Common myeloid progenitor, CD34-positive (primary cell): ENCODE measurements at places on chromosomes 3 and 15.

- DNase-seq, result no peak
These were observed 936 bp downstream of the KIF7 start for GRCh38 chr15:89654301-89654761.

DNA sequence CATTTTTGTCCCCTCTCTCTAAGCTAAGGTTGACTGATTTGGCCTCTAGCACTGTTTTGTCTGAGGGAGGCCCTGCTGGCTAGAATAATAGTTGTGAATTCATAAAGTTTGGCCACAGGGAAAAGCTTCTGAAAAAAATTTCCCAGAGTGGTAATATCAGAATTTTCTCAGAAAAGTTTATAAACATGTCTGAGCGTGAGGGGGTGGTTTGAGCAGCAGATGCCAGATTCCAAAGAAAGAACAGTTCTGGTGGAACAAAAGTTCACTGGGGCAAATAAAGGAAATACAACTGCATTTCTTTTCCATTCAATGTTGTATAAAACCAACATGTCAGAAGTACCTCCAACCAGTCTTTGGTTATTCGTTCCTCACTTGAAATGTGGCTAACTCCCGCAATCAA lies 61.2 kb downstream of the CLDN1 start:
- DNase-seq, result no peak

GRCh38 chr3:73762855-73763254 lies 138.1 kb upstream of the PDZRN3 start:
- no peak for DNase-seq

DNA sequence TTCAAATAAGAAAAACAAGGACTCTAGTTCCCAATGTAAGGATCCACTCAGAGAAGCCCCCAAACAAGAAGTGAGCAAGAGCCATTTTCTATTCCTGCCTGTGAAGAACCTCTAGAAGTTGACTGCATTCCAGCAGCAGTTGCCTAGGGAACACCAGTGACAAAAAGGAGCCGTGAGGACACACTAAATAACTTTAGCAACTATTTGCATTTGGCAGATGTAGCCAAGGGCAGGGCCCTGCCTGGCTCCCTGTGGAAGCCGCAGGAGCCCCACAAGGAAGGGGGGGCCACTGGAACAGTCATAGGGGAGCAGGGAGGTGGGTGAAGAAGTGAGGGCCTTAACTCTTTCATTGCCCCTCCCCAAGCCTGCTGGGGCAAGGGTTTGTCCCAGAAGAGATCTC lies 470.2 kb upstream of the PROK2 start:
- peak; percentile 48 for DNase-seq

DNA sequence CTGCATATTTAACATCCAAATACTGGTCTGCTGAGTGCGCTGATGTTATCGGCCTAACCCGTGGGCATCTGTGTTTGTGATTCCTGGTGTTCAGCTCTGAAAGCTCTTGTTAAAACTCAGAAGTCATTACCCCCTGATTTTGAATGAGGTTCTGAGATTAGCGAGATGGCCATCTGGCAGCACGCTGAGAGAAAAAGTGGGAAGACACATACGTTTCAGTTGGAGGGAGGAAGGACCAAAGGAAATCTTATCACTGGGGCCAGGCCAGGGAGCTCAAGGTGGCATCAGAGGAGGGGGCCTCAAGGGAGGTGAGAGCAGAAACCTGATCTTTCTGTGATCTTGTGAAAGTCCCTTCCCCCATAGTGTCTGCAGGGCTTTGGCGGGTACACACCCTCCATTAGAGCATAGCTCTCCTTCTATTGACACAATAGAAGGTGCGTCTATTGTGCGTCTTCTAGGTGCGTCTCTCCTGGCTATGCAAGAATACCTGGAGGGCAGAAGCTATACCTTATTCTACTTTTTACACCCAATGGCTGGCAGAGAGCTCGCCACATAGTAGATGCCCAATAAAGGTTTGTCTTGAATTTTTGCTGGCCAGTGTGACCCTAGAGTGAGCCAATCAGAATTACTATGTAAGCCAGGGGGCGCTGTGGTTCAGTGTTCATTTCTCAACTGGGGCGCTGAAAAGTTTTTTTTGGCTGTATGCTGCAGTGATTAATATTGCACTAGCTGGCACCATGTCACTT lies 182.4 kb downstream of the SHQ1 start:
- peak; percentile 45 for DNase-seq

DNA sequence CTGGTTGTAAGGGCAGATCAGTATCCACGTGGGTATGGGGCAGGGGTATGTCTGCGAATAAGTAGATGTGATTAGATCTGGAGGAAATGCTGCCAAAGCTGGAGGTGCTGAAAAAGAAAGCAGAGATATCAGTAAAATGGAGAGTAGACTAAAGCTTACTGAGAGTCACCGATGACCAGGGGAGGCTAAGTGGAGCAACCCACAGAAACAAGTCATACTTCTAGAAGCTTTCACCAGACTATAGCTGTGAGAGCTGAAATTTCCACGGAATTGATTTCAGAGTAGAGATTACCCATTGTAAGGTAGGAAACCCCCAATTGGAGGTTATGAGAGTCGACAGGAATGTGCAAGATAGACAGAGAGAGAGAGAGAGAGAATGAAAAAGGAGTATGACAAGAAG lies 27.5 kb downstream of the ONECUT1 start:
- DNase-seq, result no peak

DNA sequence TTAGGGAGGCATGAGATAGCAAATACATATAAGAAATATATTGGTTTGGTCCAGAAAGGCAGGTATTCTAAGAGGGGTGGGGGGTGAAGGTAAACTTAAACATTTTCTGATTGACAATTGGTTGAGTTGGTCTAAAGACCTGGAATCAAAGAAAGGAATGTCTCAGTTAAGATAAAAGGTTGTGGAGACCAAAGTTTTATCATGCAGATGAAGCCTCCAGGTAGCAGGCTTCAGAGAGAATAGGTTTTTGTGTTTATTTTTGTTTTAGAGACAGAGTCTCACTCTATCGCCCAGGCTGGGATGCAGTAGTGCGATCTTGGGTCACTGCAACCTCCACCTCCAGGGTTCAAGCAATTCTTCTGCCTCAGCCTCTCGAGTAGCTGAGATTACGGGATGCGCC lies 80.5 kb downstream of the NPAP1 start:
- DNase-seq, result no peak

GRCh38 chr15:99704444-99704838 lies 28.8 kb downstream of the LYSMD4 start:
- DNase-seq, result peak; percentile 88
